Ovary (tissue), 10 donors: ENCODE measurements at places on chromosomes 2 and 18.

GRCh38 chr2:240473211-240473610 lies 37.7 kb downstream of the GPC1 start:
- no peak for DNase-seq

GRCh38 chr2:173766537-173767289 lies 198.5 kb downstream of the SP3 start:
- DNase-seq = no peak

- DNase-seq = no peak
These were observed 151.1 kb downstream of the CCDC148 start for GRCh38 chr2:158305501-158305900.

DNA sequence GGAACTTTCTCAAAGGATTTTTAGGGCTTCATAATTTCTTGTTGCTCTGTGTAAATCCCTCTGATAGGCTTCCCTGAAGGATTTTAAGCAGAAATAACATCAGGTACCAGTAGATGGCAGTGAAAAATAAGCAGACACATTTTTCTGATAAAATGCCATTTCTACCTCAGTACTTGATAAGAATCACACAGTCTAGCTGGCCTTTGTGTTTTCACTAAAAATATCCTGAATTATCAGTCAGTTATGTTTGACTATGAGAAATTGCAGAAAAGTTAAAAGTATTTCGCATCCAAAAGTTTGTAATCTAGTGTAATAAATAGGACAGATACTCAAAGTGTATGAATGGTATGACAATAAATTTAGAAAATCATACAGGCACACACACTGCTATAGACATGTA lies 68.7 kb downstream of the DNAJC10 start:
- DNase-seq = no peak

- no peak for DNase-seq
These were observed 65.9 kb upstream of the ITM2C start for GRCh38 chr2:230798769-230799399.

- DNase-seq = no peak
These were observed 799 bp upstream of the KIF1A start for GRCh38 chr2:240820607-240821428.

- no peak for DNase-seq
These were observed 156.6 kb downstream of the TANC1 start for GRCh38 chr2:159124931-159125467.

DNA sequence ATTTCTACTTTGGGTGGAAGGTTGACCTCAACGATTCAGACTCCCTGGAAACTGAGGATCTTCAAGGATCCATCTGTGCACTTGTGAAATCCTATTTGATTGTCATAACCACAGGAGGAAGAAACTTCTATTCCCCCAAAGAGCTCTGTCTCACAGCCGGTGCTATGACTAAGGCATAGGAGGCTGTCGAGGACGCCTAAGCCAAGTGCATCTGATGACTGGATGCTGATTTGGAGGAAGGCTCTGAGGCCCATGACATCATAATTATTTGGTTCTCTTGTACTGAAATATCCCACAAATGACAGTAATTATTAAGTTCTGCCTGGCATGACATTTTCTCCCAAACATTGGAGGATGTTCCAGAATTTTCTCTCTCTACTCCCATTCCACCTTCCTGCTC lies 13.8 kb upstream of the KCNF1 start:
- no peak for DNase-seq

DNA sequence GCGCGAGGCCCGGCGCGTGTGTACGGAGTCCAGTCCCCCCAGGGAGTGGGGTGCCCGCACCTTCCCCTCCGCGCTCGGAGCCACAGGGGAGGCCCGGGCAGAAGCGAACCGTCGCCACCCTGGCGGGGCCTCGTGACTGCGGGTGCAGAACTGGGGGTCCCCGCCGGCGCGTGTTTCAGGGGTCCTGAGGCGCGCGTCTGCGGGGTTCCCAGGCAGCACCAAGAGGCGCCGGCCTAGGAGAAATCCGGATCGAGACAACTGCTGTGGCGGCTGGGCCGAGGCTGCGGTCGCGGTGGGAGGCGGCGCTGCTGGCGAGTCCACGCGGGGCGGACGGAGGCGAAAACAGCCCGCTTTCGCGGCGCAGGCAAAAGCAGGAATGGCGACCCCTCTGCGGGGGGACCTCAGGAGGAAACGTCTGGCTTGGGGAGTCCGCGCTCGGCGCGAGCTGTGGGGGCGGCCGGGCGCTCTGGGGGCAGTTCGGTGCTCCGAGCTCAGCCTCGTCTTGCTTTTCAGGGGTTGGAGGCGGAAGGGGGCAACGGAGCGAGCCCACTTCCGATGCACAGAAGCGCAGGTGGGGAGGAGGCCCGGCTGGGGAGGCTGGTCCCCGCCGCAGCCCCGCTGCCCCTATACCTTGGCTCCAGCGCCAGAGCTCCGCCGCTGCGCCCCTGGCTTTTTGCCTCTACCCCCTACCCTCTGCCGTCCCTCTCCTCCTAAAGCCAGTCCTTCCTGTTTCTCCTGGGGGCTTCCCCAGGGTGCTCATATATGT lies 81.5 kb upstream of the LDLRAD4 start:
- peak; percentile 55 for DNase-seq

DNA sequence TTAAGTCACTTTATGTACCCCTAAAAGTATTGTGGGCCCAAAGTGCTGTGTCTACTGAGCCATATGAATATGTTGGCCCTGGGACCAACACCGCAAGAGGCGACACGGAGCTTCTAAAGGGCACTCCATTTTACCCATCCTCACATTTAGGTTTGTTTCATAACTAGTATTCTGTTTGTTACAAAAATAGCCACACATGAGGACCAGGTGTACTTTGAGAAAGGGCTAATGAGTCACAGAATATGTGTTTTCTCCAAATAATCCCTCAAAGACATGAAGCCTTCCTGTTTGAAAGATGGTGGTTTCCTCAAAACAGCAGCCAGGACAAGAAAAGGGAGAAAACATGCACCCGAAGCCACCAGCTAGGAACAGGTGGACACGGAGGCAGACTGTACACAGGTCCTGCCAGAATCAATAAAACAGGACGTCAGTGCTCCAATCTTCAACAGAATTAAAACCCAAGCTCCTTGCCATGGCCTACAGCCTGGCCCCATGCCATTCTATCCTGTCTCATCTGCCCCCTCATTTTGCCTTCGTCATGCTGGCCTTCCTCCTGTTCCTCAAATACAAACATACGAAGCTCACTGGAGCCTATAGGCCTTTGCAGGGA lies 21.8 kb upstream of the GRB14 start:
- DNase-seq = no peak

DNA sequence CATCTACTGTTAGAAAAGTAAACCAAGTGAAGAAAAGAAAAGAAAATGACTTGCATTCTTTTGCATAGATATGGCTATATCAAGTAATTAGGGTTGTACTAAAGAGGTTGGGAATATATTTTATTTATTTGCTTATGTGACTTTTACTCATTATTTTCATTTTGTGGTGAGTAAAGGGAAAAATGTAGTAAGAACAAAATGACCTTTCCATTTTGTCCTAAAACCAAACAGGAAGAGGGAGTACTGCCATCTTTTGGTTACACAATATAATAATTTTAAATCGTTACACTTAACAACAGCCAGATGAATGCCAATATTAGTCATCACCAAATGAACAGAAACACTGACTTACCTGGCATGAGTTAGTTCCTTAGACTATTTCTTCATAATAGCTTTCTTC lies 47.3 kb upstream of the NDUFV2 start:
- no peak for DNase-seq

DNA sequence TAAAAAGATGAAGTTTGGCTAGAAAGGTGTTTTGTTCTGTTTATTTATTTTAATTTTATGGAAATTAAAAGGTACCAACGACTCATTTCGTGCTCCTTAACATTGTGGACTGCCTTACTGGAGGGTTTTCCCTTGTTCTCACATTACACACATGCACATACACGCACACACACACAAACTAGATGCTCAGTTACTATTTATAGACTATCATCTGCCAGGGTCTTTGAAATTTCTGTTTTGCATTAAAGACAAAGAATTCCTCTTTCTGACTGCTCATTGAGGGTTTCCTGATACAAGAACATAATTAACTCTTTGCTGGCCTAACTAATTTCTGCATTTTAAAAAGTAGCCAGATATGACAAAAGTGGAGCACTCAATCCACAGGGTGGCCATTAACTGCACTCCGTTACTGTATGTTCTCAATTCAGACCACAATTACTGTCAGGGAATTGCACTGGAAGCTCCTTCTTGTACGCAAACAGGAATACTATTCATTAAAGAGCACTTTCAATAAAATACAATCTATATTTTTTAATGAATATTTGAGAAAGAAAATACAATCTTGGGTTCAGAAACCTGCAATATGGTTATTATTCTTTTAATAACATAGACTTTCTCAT lies 366.9 kb upstream of the GALNT5 start:
- no peak for DNase-seq

GRCh38 chr2:150787353-150788093 lies 300.1 kb upstream of the RND3 start:
- no peak for DNase-seq

DNA sequence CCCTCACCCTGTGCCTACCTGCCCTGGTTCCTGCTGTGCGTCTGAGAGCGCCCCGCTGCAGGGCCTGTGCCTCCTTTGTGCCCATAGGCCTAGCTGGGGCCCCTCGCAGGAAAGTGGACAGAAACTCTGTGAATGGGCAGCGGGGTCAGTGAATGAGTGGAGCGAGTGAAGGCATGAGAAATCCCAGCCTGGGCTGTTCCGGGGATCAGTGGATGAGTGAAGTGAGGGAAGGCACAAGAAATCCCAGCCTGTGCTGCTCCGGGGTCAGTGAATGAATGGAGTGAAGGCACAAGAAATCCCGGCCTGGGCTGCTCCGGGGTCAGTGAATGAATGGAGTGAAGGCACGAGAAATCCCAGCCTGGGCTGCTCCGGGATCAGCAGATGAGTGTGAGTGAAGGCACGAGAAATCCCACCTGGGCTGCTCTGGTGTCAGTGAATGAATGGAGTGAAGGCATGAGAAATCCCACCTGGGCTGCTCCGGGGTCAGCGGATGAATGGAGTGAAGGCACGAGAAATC lies 2.0 kb downstream of the COLEC11 start:
- DNase-seq = no peak

GRCh38 chr2:237633061-237633561 lies 5.7 kb downstream of the LRRFIP1 start:
- DNase-seq = no peak

DNA sequence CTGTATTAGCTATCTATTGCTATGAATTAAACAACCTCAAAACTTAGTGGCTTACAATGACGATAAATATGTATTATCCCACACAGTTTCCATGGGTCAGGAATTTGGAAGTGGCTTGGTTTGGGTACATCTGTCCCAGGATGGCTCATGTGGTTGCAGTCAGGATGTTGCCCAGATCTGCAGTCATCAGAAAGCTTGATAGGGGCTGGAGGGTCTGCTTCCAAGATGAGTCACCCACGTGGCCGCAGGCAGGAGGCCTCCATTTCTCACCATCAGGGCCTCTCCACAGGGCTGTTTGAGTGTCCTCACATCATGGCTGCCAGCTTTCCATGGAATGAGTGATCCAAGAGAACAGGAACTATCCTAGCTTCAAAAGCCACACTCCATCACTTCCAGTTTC lies 46.4 kb downstream of the CHRNA1 start:
- DNase-seq = no peak

- DNase-seq = no peak
These were observed 294.3 kb downstream of the PTGR3 start for GRCh38 chr18:74914648-74915047.
